ENCODE measurements at places on chromosomes 13 and 19.

- DNase-seq = no peak
Measured at GRCh38 chr13:40123962-40124632, 468.6 kb downstream of the COG6 start.

GRCh38 chr13:99626461-99627082 is 125.3 kb downstream of the TM9SF2 start:
- DNase-seq = no peak

DNA sequence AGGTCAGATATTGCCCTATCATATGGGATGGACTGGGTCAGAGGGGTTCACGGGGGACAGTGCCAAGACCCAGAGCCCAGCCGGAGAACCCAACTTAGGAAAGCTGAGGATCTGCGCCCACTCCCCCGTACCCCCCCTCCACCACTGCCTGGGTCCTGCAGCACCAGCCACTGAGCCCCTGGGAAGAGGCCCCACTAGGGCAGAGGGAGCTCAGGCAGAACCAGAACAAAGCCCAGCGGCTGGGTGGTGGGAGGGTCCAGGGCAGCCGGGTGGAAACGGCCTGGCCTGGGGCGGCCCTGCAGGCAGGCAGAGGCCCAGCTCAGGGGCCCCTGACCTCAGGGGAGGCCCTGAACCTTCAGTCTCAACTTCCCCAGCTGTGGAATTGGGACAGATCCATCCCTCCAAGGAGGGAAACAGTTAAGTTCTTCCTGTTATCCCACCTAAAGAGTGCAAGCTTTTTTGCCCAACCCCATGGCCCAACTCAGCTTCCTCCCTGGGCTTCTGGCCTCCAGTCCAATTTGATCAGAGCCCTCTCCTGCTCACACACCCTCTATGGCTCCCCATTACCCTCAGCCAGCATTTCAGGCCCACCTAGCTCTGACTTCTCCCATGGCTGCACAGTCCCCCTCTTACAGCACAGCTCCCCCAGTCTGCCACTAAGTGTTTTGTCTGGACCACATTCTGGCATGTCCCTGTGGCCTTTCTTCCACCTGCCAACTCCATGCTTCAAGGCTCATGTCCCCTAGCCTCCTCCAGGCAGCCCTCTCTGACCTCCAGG is 3.1 kb downstream of the NR2F6 start:
- DNase-seq = no peak

GRCh38 chr13:28326056-28326455 is 168.9 kb downstream of the FLT1 start:
- no peak for DNase-seq

GRCh38 chr13:71806886-71807285 is 60.1 kb downstream of the DACH1 start:
- no peak for DNase-seq

- peak; percentile 80 for DNase-seq
Measured at GRCh38 chr19:57814505-57815246, at the start of gene ZNF552. Gene ZNF552, minus strand, starts transcription at chr19:57814913. Its CDS starts 170 bp downstream, at chr19:57814743.

DNA sequence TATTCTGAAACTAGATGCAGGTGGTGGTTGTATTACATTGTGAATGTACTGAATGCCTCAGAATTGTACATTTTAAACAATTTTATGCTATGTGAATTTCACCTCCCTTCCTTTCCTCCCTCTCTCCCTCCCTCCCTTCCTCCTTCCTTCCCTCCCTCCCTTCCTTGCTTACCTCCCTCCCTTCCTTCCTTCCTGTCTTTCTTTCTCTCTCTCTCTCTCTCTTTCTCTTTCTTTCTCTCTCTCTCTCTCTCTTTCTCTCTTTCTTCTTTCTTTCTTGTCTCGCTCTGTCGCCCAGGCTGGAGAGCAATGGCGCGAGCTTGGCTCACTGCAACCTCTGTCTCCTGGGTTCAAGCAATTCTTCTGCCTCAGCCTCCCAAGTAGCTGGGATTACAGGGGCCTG is 37.2 kb downstream of the IER2 start:
- DNase-seq = no peak

DNA sequence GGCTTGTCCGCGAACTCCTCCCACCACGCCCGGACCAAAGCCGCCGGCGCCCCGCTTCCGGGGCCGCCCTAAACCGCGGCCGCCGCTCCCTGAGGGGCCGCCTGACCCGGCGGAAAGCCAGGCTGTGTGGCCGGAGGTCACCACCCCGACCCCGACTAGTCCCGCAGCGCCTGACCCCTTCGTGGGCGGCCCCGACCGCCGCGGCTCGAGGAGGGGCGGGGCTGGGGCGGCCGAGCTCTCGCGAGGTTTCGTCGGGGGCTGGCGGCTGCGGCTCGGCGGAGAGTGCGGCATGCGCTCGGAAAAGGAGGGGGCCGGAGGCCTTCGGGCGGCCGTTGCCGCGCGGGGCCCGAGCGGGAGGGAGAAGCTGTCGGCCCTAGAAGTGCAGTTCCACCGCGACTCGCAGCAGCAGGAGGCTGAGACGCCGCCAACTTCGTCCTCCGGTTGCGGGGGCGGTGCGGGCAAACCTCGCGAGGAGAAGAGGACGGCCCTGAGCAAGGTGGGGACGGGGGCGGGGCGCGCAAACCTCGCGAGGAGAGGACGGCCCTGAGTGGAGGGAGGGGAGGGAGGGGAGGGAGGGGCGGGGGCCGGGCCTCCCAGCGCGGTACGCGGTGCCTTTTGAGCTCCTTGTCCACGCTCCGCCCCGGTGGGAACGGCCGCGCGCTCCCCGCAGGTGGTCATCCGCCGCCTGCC is at the start of gene UPF3A:
Gene UPF3A, plus strand, starts transcription at position 251 of the 690 bp plus-strand sequence. Its CDS starts 39 bp downstream, at position 290.
- DNase-seq = peak; percentile 83

DNA sequence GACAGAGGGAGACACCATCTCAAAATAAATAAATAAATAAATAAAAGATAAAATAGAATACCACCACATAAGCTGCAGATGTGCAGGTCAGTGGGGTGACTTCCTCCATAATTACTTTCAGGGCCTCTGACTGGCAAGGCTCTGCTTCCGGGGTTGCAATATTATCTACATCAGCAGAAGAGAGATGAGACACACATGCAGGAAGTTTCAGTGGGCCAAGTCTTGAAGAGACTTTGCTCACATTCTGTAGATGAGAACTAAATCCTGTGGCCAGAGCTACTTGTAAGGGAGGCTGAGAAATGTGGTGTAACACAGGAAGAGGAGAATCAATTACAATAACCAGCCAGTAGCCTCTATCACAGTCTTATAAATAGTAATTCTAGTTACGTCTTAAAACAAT is 89.9 kb upstream of the MAB21L1 start:
- no peak for DNase-seq

GRCh38 chr13:105956921-105957320 is 578.5 kb downstream of the EFNB2 start:
- no peak for DNase-seq

DNA sequence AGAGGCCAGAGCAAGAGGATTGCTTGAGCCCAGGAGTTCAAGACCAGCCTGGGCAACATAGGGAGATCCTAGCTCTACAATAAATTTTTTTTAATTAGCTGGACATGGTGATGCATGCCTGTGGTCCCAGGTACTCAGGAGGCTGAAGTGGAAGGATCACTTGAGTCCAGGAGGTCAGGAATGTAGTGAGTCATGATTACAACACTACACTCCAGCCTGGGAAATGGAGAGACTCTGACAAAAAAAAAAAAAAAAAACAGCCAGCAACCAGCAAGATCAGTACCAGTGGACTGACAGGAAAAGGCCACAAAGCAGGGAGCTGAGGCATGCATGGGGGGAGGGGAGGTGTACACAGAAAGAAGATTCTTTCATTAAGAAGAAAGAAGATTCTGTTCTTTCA is 52.7 kb upstream of the RFXAP start:
- no peak for DNase-seq

All from NCI-H526 treated with DMSO at 0.1 percent for 48 hours (cell line).